ENCODE measurements at places on chromosomes 5 and 9. TPM values are rescaled to one million over a fixed set of nuclear protein-coding genes. Genes with fewer than 3 reads are reported as not detected.

DNA sequence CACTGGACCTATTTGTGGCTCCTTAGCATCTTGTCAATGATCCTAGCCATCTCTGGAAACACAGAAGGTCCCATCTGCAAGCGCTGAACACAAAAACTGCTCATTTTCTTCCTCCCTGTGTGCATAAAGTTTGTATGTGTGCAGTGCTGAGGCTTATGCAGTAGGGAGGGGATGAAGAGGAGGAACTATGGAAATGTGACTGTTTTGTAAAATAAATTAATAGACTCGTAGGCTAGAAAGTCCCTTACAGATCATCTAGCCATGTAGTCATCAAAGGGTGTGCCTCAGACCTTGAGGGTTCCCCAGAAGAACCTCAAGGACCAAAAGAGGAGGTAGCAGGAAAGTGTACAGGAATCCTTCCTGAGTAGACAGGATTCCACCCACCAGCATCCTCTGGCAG is 34.3 kb upstream of the ADRA1B start:
- H3K27ac ChIP-seq, result no peak overlapping the region
- DNase-seq, result no peak
- H3K36me3 ChIP-seq, result no peaks in the 10 kb centered on the region
- no peaks in the 10 kb centered on the region for H3K27me3 ChIP-seq
- no peaks in the 10 kb centered on the region for H3K4me1 ChIP-seq
- H3K4me3 ChIP-seq, result no peak overlapping the region

RORB gene
- total RNA-seq, result not detected

- no peaks in the 10 kb centered on the region for H3K4me1 ChIP-seq
- H3K27me3 ChIP-seq, result no peaks in the 10 kb centered on the region
- no peak overlapping the region for H3K27ac ChIP-seq
Measured at GRCh38 chr9:90773617-90774016, 28.0 kb upstream of the SYK start.

- H3K27ac ChIP-seq, result no peak overlapping the region
- no peaks in the 10 kb centered on the region for H3K4me1 ChIP-seq
- DNase-seq, result no peak
Measured at GRCh38 chr5:944621-944927, 51.9 kb downstream of the TRIP13 start.

LVRN gene
- 0.28 TPM for total RNA-seq

DNA sequence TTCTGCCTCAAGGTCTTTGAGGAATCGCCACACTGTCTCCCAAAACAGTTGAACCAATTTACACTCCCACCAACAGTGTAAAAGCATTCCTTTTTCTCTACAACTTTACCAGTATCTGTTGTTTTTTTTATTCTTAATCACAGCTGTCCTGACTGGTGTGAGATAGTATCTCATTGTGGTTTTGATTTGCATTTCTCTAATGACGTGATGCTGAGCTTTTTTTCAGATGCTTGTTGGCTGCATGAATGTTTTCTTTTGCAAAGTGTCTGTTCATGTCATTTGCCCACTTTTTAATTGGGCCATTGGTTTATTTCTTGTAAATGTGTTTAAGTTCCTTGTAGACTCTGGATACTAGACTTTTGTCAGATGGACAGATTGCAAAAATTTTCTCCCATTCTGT is 400.0 kb downstream of the DEPDC1B start:
- H3K4me1 ChIP-seq, result no peaks in the 10 kb centered on the region
- DNase-seq, result no peak
- H3K4me3 ChIP-seq, result no peak overlapping the region
- H3K27me3 ChIP-seq, result no peaks in the 10 kb centered on the region
- no peak overlapping the region for H3K27ac ChIP-seq
- no peaks in the 10 kb centered on the region for H3K36me3 ChIP-seq

Data from endothelial cell of umbilical vein (primary cell).